ENCODE measurements at places on chromosomes 6 and 20.

GRCh38 chr6:160756021-160756420 lies 54.0 kb downstream of the PLG start:
- DNase-seq: no peak

DNA sequence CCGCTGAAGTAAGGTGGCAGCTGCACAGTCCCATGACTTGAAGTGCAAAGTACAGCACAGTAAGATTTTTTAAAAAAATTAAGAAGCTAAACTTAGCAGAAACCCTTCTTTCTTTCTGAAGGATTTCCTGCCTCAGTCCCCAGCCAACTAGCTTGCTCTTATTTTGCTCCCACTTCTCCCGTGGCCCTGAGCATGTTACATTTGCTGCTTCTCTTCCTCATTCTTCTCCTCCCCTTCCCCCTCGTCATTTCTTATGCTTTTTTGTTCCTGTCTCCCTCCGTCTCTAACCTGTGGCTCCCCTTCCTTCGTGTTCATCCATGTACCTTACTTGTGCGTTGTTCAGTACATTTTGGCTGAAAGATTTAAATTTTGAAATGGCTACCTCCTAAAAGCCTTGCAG lies 123.0 kb downstream of the SASH1 start:
- no peak for DNase-seq

DNA sequence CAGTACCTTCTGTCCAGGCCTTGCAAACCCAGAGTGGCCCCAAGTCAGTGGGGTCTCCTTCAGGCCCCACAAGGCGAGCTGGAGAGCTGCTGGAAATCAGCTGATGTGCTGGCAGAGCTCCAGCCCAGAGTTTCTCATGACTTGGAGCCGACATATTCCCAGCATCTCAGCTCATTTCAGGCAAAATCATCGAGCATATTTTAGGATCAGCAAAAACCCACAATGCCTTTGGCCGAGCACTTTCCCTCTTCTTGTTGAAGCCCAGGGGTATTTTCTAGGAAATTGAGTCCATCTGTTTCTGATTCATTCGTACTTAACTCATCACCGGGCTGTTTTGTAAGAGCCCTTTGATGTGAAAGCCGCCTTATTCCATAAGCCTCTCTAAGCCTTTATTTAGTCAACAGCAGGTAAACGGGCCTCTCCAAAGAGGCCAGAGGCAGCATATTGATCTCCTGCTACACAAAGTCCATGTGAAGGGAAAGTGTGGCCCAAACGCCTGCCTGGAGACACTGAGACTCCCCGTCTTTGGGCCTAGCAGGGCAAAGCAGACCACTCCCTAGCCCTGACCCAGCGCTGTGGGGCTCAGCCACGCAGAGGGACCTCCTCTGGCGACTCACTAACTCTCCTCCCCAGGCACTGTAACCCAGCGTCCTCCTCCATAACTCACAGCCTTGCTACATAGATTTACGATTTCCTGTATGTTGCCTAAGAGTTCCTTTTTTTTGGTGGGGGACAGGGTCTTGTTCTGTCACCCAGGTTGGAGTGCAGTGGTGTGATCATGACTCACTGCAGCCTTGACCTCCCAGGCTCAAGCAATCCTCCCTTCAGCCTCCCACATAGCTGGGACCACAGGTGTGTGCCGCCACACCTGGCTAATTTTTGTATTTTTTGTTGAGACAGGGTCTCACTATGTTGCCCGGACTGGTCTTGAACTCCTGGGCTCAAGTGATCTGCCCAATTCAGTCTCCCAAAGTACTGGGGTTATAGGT lies 12.1 kb upstream of the C20orf203 start:
- no peak for DNase-seq

- no peak for DNase-seq
These were observed 34.9 kb downstream of the UBE2V1 start for GRCh38 chr20:50077818-50078601.

DNA sequence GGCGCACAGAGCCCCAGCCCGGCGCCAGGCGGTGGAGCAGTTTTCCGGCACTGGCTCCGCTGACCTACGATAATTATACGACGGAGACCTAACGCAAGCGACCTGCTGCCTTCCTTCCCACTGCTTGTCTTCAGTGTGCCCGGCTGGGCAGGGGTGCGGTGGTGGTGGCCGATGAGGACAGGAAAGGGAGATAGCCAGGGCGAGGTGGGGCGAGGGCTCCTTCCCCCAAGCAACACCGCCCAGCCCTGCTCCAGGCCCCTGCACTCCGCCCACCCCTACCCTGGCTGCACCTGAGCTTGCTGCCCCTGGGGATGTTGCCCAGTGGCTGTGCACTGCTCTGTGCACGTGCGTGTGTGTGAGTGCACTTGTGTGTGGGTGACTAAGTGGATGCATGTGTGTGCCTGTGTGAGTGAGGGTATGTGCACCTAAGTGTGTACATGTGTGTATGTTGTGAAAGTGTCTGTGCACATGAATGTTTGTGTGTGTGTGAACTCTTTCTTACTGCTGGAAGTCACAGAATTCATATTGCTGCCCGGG lies 42.6 kb upstream of the IRF4 start:
- no peak for DNase-seq

DNA sequence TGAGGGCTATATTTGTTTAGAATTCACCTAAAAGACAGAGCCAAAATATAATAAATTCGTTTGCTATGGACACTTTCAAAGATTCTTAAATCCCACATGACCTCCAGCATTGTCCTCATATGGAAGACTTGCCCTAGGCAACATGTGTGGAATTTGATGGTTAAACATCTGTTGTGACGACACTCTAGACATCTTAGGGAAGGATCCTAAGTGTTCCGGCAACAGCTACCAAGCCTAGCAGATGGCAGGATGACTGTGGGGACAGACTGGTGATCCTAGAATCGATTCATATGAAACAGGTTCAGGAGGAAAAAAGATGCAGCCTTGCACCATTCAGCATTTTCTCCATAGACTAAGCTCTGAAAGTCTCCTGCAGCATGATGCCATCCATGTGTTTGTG lies 77.6 kb upstream of the BACH2 start:
- DNase-seq: no peak

DNA sequence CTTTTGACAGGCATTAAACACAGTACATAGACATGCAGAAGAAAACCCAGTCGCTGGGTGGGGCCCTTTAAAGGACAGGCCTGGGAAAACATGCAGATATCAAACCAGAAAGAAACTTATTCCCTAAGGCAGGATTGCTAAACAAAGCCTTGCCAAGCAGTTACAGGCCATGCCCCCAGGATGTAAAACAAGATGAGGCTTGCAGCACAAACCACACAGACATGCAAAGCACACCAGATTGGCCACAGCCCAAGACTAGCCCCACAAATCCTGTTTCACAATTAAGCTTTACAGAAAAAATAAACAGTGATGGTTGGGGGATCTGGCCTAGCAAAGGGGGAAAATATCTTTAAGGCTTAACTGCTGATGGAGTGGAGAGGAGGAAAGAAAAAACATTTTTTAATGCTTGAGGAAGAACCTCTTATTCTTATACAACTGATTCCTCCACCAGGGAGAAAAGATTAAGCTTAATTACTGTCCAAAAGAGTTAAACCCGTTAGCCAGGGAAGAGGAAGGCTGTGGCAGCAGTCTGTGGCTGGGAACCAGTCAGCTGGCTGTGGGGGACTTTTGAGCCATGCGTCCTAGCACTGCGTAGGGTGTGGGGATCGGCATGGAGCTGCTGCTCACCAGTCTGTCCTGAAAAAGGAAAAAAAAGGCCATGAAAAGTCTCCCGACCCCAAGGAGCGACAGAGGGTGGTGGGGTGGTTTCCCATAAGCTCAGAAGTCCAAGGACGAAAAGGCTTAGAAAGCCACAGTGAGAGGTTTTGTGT lies 28.4 kb downstream of the COL19A1 start:
- no peak for DNase-seq

- no peak for DNase-seq
These were observed 194.6 kb downstream of the OTOR start for GRCh38 chr20:16942756-16943155.

DNA sequence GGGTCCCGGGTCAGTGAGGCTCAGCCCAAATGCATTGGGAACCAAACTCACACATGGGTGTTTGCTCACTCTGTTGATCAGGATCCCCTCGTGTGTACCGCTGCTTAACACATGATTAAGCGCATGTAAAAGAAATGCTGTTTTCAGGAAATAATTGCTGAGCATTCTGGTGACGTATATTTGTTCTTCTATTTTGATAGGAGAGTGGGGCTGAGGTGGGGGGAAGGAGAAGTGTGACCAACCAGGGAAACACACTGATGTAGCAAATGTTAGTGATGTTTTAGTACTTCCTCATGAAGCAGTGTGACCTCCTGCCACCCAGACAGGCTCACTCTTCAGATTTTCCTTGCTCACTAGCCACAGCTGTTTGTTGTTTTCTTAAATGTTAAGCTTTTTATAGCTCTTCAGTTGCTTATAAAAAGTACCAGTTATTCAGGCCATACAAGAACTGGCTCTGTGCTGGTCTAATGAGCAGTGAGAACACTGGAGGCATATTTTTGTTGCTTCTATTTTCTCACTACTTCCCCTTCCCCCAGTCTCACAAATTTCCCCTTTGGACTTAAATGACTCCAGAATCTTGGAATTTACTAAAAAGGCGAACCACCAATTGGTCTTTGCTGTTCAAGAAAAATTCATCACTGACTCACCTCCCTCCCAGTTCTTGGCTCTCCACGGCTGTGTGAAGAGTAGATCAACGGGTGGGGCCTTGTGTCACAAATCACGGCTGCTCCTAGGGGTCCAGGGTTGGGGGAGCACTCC lies 79.2 kb upstream of the BACH2 start:
- DNase-seq: no peak

GRCh38 chr6:37630281-37630799 lies 67.3 kb downstream of the MDGA1 start:
- DNase-seq: no peak

DNA sequence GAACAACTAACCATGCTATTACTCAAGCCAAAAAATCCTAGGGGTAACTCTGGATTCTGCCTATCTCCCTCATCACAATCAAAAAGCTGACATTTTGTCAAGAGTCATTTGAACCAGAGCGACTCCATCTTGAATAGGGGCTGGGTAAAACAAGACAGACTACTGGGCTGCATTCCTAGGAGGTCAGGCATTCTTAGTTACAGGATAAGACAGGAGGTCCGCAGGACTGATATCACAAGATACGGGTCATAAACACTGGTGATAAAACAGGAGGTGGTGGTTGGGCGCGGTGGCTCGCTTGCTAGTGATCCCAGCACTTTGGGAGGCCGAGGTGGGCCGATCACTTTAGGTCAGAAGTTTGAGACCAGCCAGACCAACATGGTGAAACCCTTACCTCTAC lies 32.2 kb downstream of the C6orf52 start:
- no peak for DNase-seq

DNA sequence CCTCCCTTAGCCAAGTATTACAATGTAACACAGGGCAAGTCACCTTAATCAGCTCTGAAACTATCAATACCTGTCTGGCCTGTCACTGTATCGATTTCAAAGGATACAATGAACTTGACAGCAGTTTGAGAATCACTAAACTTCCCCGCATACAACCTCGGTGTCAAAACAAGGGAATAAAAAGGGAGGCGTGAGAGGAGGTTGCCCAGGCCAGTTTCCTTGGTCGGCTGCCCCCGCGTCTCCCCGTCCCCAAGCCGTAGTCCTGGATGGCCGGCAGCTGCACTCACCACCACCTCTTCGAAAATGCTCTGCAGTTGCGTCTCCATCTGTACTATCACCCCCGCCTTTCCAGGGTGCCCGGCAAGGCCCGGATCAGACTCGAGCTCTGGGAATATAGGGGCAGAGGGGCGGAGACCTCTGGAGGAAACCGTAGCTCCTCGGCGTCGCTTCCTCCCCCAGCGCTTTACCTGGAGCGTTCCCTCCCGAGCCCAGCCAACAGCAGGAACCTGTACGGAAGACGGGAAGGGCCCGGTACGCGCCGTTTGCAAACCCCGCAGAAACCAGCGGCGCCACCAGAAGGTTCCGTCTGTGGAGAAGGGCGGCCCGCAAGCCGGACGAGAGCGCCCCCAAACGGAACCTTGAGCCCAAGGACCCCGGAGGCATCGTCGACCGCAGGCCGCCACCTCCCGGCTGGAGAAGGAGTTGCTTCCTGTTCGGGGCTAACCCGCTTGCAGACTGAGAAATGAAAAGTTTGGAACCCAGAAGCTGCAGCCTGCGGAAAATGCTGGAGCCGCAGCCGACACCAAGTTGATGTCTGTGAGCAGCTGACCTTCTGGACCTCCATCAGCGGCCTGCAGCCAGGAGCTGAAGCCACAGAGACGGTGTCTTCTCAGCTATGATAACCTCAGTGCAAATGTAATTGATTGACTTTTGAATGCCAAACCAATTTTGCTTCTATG lies at the start of gene MED23:
Gene MED23 (minus strand): TSS at position 519 of the 959 bp plus-strand sequence. CDS start 193 bp downstream, at position 326.
- DNase-seq: peak; percentile 94

GRCh38 chr6:150511313-150511712 lies 88.4 kb upstream of the PLEKHG1 start:
- DNase-seq: no peak

DNA sequence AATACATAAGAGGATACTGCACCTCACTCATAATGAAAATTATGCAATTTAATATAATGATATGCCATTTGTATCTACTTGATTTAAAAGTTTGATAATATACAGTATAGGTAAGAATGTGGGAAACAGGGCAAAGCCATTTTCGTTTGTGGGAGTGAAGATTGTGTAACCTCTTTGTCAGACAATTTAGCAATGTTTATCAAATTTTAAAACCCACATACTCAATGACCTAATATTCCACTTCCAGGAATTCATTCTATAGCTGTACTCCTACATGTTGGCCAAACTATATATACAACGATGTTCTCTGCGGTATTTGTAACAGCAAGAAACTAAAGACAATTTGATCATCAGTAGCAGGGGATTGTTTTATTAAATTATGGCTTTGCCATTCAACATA lies 17.8 kb upstream of the FKBP5 start:
- DNase-seq: no peak

- peak; percentile 49 for DNase-seq
These were observed 200.7 kb downstream of the BCAS1 start for GRCh38 chr20:53869466-53870258.

- no peak for DNase-seq
These were observed at the start of gene MRAP2 for GRCh38 chr6:84033523-84034451. MRAP2 (plus strand) TSS chr6:84033772; CDS start chr6:84055319, 21,547 bp downstream.

- no peak for DNase-seq
These were observed 62.7 kb downstream of the MEI4 start for GRCh38 chr6:77715588-77715987.

- no peak for DNase-seq
These were observed 39.3 kb downstream of the GTF2H5 start for GRCh38 chr6:158207422-158207788.

DNA sequence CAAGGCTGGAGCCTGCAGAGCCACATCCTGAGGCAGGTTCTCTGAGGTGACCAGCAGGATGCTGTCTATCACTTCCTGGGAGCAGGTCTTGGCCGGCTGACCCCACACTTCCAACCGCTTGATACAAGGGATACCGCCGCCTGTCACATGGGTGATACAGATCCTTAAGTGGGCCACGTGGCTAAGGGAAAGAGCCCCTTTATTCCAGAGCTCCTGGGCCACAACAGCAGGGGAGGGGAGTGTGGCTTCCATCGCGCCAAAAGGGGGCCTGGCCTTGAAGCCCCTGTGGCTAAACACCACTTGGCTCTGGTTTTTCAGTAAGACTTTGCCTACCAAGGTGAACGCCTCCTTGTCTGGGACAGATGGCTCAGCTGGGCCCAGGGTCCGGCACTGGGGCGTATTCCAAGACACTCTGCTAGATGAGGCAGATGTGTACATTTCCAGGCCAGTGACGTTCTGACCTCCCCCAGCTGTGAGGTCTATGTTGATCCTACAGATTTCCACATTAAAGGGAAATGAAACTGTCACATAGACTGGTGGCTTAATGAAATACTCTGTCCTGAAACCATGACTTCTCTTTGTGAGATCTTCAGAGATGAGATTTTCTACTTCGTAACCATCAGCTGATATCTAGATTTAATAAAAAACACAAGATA lies 37.6 kb upstream of the AVP start:
- no peak for DNase-seq
